ENCODE measurements at places on chromosomes 16 and 17.

DNA sequence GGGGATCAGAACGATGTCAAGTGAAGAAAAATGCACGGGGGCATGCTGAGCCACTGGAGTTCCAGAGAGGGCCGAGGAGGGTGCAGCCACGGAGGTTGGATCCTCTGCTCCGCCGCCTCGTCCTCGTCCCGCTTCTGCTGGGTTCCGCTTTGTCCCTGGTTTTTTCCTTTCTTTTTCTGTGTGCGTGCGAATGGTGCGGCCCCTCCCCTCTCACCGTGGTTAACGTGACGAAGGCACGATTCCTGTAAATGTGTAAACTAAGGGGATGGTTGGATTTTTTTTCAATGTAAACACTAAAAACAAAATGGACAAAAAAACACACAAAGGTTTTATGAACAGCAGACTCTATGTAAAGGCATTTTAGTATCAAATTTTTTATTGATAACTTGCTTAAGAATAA is 46.7 kb downstream of the ACTG1 start:
- DNase-seq = no peak

DNA sequence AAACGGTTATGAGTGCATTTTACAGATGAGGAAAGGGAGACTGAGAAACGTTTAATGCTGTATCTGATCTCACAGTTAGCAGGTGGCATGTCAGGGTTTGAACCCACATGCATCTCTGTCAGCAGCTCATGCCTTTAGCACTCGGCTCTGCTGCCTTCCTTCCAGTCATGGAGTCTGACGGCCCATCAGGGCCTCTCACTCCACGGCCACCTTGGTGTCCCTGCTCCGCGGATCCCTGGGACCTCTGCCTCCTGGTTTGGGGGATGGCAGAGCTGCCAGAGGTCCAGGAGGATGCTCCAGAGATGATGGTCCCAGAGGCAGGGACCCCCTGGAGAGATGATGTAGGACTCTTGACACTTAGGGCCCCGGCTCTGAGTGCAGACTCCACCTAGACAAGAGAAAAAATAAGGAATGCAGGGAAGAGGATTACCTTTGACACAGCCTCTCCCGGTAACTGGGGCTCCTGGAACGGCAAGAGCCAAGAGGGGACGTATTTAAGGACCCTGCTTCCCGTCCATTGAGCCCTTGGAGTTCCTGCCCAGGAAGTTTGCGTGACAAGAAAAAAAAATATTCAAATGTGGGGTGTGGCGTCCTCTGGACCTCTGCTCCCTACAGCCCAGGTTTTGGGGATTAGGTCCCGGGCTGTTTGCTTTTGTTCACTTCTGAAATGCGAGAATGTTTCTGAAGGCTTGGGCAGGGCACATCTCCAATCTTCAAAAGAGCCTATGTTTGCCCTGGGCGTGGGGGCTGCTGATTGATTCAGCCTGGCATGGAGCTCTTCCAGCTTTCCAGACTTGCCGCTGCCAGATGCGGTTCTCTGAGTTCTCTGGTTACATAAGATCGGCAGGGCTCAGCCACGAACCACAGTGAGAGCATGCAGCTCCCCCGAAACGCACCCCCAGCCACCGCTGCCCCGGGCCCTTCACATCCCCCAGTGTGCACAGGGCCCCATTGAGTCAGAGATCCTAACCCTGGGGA is at the start of gene ALDH3A1:
ALDH3A1 (minus strand) TSS at position 470 of the 978 bp plus-strand sequence. CDS start 3,169 bp downstream, outside the sequence.
- no peak for DNase-seq

GRCh38 chr17:51298508-51299371 is 38.4 kb downstream of the UTP18 start:
- no peak for DNase-seq

DNA sequence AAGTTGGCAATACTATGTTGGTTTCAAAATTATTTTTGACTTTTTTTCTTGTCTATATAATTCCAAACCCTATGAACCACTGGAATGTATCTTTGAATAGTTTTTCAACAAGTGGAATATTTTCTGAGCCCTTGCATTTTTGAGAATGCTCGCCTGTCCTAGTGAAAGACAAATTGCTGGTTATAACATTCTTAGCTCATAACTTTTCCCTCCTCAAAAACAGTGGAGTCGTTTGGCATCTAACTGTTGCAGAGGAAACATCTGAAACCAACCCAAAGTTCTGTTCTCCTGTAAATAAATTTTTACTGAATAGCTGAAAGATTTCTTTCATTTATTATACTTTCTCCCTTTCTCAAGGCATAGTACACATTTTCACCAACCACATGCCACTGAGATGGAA is 11.3 kb upstream of the COX10 start:
- no peak for DNase-seq

- DNase-seq = no peak
Measured at GRCh38 chr17:74919440-74920305, 3.4 kb downstream of the USH1G start.

DNA sequence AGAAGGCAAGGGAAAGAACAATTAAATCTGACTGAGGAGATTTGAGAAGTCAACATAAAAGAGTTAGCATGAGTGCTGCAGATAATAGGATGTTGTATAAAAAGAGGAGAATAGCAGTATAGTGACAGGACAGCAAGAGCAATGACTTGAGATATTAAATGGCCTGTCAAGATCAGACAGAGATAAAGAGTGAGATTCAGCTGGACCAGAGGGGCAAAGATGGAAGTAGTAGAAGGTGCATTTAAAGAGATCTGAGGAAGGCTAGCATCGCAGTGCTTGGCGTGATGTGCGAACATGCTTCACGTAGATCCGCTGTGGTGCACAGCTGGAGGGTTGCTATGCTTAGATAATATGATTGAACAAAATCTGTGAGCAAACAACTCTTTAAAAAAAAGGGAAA is 1422.6 kb upstream of the CDH8 start:
- no peak for DNase-seq

DNA sequence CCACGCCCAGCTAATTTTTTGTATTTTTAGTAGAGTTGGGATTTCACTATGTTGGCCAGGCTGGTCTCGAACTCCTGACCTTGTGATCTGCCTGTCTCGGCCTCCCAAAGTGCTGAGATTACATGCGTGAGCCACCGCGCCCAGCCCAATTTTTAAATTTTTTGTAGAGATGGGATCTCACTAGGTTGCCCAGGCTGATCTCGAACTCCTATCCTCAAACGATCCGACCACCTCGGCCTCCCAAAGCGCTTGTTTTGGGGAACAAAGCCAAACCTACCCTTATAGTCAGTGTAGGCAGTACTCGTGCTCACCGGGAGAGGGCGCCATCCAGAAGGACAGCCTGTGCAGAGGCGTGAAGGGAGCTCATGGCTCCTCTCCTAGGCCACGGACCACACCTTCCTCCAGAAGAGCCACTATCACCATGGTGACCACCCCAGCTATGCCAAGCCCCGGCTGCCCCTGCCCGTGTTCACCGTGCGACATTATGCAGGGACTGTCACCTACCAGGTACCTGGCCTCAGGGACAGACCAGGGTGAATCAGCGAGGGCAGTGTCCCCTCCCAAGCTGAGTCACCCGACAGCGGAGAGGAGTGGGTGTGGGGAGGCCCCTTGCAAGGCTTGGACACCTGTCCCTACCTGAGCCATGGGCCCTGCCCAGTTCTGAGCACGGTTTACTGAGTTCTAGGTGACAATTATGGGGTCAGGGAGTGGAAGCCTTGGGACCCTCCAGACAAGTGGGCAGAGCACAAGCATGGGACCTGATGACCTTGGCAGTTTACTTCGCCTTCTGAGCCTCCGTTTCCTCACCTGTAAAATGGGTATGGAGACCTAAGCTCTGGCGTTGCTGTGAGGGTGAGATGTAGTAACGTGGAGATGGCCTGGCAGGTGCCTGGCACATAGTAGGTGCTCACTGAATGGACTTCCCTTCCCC is 13.7 kb downstream of the MYO15B start:
- DNase-seq = peak; percentile 78

DNA sequence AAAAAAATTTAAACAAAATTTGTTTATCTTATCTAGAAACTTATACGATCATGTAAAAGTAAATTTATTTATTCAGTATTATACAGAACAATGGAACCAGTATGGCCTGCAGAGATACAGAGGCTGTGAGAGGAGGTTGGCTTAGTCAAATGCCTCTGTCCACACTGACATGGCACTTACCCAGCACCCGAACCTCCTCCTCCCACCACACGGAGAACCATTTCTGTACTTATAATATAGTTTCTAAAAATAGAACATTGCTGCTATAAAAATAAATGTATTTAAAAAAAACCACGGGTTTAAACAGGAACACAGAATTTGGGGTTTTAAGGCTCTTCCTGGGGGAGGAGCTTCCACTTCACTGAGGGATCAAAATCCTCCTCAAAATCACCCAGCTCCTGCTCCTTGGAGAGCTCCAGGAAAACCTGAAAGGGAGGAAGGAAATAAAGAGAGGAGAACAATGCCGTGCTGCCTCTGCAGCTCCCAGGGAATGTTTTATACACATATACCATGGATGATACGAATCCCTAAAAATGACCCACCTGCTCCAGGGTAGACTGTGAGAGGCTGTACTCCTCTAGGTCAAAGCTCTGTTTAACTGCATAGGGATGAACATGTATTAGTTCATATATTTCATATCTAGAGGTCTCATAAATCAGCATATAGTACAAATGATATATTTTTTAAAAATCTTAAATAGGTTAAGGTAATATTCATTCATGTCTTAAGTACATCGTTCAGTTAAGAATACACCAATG is 87.3 kb downstream of the ABCA8 start:
- no peak for DNase-seq

GRCh38 chr16:72639494-72639893 is 408.4 kb downstream of the ZFHX3 start:
- no peak for DNase-seq

DNA sequence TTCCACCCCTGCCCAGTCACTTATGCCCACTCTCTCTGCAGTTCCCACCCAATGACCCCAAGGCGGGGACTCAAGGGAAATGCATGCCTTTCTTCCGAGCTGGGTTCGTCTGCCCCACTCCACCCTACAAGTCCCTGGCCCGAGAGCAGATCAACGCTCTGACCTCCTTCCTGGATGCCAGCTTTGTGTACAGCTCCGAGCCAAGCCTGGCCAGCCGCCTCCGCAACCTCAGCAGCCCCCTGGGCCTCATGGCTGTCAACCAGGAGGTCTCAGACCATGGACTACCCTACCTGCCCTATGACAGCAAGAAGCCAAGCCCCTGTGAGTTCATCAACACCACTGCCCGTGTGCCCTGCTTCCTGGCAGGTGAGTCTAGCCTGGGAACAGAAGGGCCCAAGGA is 13.8 kb downstream of the LPO start:
- no peak for DNase-seq

GRCh38 chr17:16048811-16049449 is 49.3 kb downstream of the TTC19 start:
- DNase-seq = no peak

GRCh38 chr16:26762594-26762993 is 304.1 kb upstream of the C16orf82 start:
- no peak for DNase-seq

GRCh38 chr16:15548482-15548891 is 94.5 kb downstream of the MARF1 start:
- DNase-seq = no peak

GRCh38 chr17:28492352-28493310 is 13.5 kb upstream of the FOXN1 start:
- DNase-seq = no peak

DNA sequence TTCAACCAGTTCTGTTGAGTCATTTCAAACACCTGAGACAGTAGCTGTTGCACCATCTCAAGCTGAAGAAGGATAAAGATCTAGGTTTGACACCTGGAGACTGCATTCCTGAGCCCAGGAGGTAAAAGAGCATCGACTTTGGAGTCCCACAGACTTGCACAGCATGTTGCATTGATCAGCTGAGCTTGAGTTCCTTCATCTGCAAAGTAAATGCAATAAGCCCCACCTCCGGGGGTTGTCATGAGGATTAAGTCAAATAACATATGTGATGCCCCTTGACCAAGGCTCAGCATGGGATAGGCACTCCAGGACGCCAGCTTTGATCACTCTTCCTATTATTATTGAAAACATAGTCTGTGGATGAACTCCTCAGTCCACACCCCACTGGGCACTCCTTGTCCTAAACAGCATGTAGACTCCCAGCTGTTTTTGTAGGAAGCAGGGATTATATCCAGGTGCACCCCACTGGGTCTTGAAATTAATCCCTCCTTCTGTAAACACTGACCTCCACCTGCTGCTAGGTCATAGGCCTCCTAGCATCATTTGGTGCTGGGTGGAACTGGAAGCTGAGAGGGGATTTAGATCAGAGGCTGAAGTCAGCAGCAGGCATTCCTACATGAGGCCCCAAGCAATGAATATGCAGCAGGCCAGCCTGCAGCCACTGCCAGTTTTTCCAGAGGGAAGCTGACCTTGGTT is 259.0 kb downstream of the HS3ST4 start:
- DNase-seq = no peak

GRCh38 chr17:29844339-29845048 is 85.5 kb downstream of the SSH2 start:
- no peak for DNase-seq

DNA sequence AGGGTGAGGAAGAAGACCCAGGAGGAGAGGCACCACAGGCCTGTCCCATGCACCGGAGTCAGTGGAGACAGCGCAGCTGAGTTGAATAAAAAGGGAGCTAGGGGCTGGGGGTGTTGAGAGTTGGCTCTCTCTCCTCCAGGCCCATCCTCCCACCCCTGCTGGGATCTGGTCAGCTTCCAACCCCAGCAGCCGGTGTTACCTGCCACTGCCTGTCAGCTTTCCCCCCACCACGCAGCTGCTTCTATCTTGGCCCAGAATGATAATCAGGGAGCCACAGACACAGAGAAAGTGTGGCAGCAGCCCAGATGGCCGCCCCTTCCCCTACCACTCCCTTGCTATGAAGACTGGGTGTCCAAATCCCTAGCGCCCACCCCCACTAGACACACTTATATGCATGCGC is 120.6 kb upstream of the RPL38 start:
- DNase-seq = no peak

DNA sequence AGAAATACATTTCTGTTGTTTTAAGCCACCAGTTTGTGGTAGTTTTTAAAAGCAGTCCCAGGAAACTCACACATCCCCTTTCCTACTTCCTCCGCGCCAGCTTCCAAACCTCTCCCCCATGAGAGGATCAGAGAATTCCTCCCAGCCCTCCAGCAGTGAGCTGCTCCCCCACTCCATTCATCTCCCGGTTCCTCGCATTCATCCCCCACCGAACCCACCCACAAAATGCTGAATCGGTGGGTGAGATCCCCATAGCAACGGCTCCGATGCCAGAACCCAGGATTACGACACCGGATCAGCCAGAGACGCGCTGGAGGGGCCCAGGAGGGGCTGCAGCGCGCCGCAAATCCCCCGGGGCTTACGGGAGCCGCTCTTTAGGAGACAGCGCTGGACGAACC is 251.4 kb upstream of the RPL38 start:
- DNase-seq = no peak

- DNase-seq = no peak
Measured at GRCh38 chr17:67862614-67863217, 37.4 kb downstream of the BPTF start.

- DNase-seq = no peak
Measured at GRCh38 chr17:17937201-17937853, 34.9 kb downstream of the TOM1L2 start.

- no peak for DNase-seq
Measured at GRCh38 chr17:52106638-52107261, 51.8 kb downstream of the CA10 start.

DNA sequence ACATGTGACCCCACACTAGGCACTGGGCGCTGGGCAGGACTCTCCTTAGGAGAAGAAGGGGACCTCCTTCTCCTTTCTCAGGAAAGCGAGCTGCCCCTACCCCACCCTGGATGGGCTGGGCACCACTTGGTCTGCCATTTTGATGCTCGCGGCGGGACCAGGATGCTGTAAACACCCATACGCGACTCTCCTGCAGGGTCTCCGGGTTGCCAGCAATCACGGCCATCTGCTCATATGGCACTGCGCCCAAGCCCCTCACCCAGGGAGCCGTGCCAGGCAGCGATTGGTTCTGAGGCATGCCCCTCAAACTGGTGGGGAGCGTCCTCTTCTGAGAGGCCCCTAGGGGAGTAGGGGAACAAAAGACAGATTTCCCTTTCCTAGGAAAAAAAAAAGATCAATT is 99.0 kb downstream of the C16orf78 start:
- DNase-seq = peak; percentile 18

Data from activated naive CD4-positive, alpha-beta T cell treated with anti-CD3 and anti-CD28 coated beads, Interleukin-2, amount 50 U/mL, for 72 hours (primary cell).